ENCODE measurements at places on chromosomes 3 and 15.

DNA sequence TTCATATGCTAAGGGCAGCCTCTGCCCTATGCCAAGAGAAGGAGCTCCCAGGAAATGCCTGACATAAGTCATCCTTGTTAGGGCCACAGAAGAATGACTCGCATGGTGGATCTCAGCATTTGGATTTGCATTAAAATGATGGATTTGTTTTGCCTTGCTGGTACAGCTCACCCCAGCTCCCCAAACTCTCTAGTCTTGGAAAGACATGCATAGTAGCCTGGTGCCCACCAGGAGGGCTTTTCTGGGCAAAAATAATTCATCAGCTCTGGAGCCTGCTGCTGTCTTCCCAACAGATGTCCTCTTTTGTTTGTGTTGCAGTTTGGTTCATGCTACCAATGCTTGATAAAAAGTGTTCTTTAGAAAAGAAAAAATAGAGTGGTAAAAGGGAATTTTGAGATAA is 833.0 kb downstream of the AGBL1 start:
- DNase-seq = no peak

- no peak for DNase-seq
Observed at GRCh38 chr15:69957175-69957574, 140.5 kb downstream of the TLE3 start.

GRCh38 chr15:68642491-68642845 is 63.7 kb downstream of the CORO2B start:
- DNase-seq = no peak

GRCh38 chr15:71777216-71777943 is 33.0 kb upstream of the NR2E3 start:
- DNase-seq = no peak

- DNase-seq = no peak
Observed at GRCh38 chr3:16504242-16504641, 9.3 kb downstream of the RFTN1 start.

DNA sequence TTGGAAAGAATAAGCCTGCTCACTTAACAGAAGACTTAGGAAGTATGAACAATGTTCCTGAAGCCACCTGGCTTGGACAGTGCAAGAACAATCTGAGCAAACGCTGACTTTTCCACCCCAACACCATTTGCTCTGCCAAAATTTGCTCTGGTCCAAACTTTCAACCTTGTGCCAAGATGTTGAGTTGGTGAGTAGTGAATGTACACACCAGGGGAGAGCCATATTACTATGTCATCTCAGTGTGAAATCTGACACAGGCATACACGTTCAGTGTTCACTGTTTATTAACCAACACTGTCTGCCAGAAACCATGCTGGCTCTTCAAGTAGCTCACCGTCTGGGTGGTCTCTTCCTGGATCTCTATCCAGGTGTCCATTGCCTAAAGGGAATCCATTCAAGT is 152.9 kb upstream of the LPP start:
- no peak for DNase-seq

DNA sequence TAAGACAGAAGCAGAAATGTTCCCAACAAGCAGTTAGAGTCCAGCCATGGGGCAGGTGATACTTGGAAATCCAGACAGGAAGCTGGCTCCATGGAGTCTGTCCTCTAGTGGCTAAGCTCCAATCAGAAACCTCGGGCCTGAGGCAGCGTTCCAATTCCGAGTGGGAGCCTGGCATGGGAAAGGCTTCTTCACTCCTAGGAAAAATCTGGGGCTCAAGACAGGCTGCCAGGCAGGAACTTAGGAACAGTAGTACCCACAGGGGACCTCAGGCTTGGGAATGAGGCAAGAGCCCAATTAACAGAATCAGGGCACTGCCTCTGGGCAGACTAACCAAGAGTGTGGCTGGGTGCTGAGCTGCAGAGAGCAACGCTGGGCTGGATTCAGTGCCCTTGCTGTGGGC is 6.2 kb upstream of the ATP13A4 start:
- DNase-seq = no peak

DNA sequence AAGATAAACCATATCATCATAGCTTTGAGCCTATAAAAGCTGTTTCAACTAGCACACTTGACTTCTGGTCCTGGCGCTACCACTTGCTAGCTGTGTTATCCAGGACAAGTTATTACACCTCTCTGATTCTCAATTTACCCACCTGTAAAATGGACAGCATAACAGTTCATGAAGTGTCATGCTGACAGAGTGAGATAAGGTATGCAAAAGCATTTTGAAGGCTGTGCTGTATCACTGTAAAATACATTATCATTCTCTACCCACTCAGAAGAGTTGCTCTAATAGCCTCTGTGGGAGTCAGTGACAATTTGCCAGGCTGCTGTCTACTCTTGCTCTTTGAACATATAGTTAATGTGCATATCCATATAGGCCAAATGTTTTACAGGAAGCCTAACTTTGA is 93.0 kb downstream of the SSR3 start:
- DNase-seq = no peak

- DNase-seq = no peak
Observed at GRCh38 chr15:72377331-72377730, 1.5 kb upstream of the HEXA start.

GRCh38 chr3:23258110-23258509 is 55.0 kb downstream of the UBE2E2 start:
- DNase-seq = no peak

DNA sequence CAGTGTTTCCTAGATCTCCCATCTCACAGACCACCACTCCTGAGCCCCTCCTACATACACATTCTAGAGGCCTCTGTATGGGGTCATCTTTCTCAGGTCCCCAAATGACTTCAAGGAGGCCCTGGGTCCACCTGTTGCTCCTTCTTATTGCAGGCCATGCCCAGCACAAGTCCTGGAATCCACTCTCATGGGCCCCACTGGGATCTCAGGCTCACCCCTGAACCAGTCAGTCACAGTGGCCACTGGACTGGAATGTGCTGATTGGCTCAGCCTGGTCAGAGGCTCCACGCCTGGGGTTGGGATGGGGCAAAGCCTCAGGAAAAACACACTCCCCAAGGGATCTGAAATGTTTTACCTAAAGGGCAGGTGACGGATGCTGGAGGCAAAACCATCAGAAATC is 55.7 kb downstream of the SPSB4 start:
- no peak for DNase-seq

- no peak for DNase-seq
Observed at GRCh38 chr3:112555535-112556170, 6.1 kb downstream of the ATG3 start.

DNA sequence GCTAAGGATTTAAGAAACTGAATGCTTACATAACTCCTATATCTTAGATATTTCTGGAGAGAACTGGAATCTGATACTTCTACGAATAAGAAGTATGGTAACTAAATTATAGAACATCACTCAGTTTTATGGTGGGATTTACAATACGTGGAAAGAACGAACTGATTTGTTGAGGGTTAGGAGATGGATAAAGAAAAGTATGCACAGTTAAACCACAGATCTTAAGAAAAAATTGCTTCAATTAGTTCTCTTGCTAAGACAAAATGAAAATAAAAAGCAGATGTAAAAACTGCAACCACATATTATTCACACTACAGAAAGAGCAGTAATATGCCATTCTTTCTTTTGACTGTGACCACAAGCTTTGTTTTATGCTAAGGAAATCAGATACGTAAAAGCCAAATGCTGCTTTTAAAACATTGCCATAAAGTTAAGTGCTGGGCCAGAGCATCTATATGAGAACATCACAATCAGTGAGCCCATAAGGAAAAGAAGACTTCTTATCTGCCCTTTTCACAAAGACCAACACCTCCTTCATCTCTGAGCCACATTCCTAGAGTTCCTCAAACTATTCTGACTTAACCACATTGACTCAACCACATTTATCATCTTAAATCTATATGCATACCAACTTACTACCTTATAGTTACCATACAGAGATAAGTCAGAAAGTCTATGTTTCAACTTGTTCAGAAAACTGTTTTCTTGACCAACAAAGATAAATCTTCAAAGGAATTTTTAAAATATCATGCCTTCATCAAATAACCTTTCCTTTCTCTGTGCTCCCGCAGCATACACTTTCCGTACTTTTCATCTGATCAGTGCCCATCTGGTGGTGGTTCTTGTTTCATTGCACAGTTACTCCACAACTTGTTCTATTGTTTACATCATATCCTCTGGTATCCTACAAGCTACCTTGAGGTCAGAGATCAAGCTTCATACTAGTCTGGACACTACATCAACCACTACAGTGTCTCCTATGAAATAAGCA is 61.7 kb downstream of the FSIP1 start:
- DNase-seq = no peak

DNA sequence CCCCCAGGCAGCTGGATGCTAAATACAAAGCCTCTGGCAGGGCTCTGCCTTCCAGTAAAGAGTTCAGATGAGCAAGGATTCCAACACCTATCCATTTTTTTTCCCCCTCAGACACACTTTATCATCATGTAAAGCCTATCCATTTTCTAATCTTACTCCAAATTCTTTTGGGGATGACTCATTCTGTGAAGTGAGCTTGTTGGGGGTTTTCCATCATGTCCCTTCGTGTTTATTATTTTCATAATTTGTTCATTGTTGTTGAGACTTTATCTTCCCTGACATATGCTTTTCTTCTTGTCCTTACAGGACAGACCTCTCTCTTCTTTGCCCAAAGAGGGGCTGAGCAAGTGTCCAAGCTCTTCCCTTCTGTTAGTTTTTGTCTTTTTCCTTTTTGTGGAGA is 34.7 kb upstream of the SH3BP5 start:
- DNase-seq = no peak

- DNase-seq = no peak
Observed at GRCh38 chr3:193553586-193553985, 1.1 kb downstream of the ATP13A4 start.

GRCh38 chr3:146189519-146190173 is 28.7 kb upstream of the PLOD2 start:
- DNase-seq = no peak

DNA sequence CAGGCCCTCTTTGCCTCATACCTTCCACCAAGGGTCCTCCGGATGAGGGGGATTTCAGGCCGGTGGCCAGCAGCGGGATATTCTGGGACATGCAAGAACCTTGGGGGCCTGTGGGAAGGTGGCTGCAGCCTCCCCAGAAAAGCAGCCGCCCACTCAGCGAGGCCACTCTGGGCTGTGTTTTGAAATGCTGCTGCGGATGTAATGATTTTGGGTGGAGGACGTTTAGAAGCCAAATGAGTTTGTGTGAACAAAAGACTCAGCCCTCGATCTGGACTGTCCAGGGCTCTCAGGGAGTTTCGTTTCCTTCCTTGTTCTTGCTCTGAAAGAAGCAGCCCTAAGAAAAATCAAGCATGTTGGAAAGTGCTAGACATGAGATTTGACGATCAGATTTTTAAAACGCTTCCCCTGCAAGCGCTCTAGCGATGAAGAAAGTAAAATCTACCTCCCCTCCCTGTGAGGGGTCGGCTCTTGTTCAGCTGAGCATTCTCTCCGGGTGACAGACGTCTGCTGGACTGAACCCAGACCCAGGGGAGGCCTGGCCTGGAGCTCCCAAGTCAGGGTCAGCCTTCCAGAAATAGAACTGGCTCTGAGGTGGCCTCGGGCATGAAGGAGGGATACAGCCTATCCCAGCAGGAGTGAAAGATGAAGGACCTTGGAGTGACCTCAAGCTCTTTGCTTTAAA is 12.9 kb downstream of the HEG1 start:
- DNase-seq = no peak

- DNase-seq = no peak
Observed at GRCh38 chr15:94411846-94412245, 180.5 kb downstream of the MCTP2 start.

DNA sequence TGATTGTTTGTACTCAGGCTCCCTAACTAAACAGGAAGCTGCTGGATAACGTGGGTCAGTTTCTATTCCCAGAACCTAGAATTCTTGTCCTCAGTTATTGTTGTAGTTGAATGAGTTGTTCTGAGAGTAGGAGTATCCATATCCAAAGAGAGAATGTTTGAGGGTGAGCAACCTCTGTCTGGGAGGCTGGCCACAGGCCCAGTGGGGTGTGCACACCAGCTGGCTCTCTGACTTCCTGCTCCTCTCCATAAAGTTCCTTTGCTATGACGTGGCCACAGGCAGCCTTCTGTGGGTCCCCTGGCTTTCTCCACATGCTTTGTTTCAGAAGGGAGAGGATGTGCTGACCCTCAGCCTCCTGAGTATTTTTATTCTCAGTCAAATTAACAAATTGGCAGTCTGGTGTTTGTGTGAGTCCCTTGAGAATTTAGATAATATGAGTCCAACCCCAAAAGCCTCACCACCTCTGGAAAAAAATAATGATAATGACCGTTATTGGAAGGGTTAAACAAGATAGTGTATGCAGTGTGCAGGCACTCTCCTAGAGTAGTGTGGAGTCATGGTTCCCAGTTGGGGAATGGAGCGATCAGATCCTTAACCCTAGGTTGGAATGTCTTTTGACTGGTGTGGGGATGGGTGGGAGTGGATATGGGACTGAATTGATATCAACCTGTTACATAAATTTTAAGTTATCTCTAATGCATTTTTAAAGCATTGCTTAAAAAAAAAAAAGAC is 47.6 kb upstream of the MED12L start:
- no peak for DNase-seq

GRCh38 chr3:7684182-7684715 is 817.4 kb upstream of the LMCD1 start:
- no peak for DNase-seq

GRCh38 chr3:11178421-11178820 is 24.1 kb downstream of the HRH1 start:
- DNase-seq = no peak

Measured in T-cell (primary cell).